ENCODE measurements at places on chromosomes 3 and 15. TPM values are rescaled to one million over a fixed set of nuclear protein-coding genes. Genes with fewer than 3 reads are reported as not detected.

Gene GOLGA8T
- not detected for total RNA-seq

Gene PARP15
- 2.0 TPM for total RNA-seq

DNA sequence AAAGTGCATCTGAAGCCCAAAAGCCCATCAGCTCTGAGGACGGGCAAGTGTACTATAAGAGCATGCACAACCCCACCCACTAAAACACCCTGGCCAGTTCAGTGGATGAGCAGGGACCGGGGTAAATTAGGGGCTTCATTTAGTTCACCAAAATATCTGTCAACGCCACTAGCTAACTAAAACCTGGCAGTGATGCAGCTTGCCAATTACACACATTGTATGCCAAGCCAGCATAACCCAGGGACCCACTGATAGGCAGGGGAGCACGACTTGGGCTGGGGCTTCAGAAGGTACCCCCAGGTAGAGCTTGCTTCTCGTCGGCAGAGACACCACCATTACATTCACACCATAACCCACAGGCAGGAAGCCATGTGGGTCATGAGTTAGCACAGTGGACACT lies 47.0 kb downstream of the PTPN23 start:
- no peak for DNase-seq
- H3K4me1 ChIP-seq: peaks cover 26% of the 10 kb centered on the region
- H3K27me3 ChIP-seq: no peaks in the 10 kb centered on the region
- no peak overlapping the region for H3K27ac ChIP-seq

- no peak overlapping the region for H3K4me3 ChIP-seq
- no peaks in the 10 kb centered on the region for H3K4me1 ChIP-seq
- no peaks in the 10 kb centered on the region for H3K36me3 ChIP-seq
- DNase-seq: no peak
Observed at GRCh38 chr15:58240191-58240932, 102.2 kb downstream of the AQP9 start.

- peaks cover 44% of the 10 kb centered on the region for H3K4me1 ChIP-seq
- H3K27me3 ChIP-seq: no peaks in the 10 kb centered on the region
- H3K4me3 ChIP-seq: no peak overlapping the region
- H3K36me3 ChIP-seq: peaks cover 17% of the 10 kb centered on the region
- DNase-seq: no peak
Observed at GRCh38 chr3:51668756-51669155, 2.3 kb upstream of the TEX264 start.

Data from stomach (tissue), 19 donors.